ENCODE measurements at places on chromosomes 4 and X.

DNA sequence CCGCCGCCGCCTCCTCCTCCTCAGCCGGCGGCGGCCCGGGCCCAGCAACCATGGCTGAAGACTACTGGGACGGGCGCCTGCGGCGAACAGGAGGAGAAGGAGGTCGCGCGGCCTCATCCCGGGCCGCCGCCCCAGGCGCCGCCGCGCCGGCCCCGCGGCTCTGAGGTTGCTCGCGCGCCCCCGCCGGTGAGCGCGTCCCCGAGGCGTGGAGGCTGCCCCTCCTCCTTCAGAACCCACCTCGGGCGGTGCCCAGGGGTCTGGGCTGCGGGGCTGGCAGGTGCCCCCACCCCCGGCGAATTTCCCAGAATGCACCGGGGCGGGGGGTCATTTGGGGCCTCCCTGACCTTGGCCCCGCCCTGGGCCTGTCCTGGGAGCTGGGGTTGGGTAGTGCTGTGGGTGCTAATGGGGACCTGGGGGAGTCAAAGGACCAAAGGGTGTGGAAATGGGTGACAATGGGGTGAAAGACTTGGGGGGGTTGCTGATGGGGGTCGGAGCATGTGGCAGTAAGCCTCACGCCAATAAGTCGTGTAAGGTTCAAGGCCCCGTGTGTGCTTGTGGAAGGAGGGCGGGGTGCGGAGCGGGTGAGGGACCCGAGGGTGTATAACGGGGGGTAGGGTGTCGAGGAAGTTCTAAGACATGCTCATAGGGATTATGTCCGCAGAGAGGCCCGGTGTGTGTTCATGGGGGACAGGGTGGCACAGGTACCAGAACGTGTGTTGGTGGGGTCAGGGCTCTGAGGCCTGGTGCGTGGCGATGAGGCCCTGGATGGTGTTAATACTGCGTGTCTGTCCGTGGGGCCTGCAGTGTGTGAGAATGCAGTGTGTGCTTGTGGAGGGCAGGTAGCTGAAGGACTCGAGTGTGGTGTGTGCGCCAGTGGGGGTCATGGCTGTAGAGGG, 687 bp downstream of the CDK16 start:
- peak; percentile 33 for DNase-seq

DNA sequence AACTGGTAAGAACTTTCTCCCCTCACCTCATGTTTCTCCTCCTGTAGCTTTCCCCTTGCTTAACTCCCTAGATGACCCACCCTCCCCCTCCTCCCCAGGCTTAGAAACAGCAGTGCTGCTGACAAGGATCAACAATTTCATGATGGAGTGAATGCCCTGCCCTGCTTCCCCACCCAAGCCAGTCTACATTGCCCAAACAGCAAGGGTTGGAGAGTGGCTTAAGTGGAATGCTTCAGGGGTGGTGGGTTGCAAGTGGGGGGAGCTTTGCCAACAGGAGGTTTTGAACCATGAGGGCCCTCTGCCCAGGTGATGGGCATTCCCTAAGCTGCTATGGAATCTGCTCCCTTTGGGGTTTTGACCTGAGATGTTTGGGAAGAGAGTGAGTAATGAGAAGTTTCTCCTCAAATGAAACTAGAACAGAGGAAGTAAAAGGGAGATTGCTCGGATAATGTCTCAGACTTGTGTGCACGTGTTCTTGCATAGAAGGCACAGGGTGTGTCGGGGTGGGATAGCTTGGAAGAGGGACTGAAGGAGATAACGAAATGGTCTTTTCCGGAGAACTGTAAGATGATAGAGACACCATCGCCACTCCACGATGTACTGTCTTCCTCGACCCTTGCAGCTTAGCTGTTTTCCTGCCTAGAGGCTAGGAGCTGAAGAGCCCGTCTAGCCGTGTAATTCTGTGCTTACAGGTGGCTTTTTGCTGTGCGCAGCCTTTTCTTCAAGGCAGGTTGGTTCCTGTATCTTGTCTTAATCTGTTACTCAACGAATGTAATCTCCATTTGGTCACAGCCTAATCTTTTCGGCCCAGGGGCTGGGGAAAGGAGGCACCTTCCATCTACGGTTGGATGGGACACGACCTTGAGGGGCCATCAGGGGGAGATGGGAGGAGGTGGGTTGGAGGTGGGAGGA, 10.1 kb downstream of the GDPD2 start:
- no peak for DNase-seq

GRCh38 chrX:101349193-101349562, 636 bp upstream of the TIMM8A start:
- no peak for DNase-seq

GRCh38 chrX:153572601-153573000, 26.3 kb downstream of the CCNQ start:
- no peak for DNase-seq

DNA sequence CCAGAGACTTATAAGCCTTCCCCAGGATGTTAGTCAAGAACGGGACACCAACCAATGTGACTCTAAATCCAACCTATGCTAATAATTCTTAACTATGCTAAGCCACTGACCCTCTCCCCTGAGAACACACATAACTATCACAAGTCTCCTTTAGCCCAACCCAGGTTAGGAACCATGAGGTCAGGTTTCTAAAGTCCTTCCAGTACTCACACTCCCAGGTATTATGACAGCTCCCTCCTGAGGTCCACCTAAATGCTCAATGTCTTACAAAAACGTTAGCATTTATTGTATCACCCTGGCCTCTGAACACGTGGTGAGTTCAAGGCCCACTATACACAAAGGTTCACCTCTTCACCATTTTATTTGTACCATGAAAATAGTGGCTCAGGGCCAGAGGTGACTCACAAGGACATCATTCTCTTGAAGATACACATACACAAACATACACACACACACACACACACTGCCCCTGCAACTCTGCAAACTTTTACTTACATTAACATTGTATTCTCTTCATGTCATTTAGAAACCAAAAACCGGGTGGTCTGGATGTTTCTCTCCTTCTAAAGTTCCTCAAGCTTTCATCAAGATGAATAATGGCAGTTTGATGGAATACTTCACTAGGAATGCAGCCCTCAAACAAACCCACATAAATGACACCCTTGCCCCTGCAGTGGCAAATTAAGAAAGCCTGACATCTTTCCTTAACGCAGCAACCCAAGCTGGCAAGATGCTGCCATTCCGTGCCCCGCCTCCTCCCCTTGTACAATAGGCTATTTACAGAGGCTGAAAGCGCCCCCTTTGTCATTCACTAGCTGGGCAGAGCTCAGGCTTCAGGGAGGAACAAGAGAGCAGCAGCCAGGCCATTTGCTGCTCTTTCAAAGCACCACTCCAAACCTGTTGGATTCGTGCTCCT, 17.7 kb downstream of the ACSL1 start:
- DNase-seq: no peak

- DNase-seq: no peak
Observed at GRCh38 chrX:79719568-79720231, 294.9 kb upstream of the TBX22 start.

DNA sequence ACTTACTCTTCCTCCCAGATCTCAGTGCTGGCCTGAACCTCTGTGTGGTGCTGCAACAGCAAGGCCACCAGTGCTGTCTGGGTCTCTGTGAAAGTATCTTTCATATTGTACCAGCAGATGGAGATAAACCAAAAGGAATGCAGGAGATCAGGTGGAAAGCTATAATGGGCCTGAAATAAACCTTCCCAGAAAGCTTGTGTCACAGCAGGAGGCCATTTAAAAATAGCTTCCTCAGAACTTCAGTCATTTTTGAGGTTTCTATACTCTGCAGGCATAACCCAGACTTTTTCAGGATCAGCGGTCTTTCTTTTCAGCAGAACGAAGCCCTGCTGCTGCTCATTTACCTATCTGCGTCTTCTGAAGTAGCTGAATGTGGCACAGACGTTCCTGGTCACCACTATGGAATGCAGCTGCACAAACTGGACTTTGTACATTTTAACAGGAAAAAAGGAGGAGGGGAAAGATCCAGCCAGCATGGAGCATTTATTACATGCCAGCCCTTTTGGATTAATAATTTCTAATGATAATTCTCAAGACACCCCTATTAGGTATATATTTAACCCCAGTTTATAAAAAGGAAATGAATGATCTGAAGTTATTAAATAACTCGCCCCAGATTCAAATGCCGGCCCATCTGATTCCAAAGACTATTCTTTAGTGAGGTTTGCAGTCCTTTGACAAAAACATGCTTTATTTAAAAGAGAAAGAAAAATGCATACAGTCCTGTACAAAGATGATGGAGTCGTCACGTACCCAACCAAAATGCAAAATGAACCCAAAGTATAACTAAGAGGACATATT, 119.7 kb downstream of the NFKB1 start:
- DNase-seq: no peak

DNA sequence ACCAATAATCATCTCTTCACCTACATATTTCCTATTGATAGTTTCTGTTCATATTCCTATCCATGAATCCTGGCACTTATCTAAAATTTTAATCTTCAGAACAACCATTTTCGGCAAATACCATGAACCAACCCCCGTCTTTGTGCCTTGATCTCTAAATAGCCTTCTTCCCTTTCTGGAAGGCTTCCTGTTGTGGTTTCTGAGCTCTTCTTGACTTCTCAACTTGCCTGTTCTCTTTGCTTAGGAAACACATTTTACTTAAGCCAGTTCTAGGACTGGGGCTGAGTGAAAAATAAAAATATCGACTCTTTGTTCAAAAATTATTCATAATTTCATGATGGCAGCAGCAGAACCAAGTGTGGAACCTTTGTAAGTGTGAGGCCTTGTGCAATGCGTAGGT, 882.4 kb downstream of the C4orf33 start:
- DNase-seq: no peak

GRCh38 chr4:30837131-30837539, 117.0 kb downstream of the PCDH7 start:
- DNase-seq: no peak
